Activated CD4-positive, alpha-beta T cell treated with anti-CD3 and anti-CD28 coated beads, Interleukin-2, amount 10 ng/mL, durations not matched to agents 24 days and 14 days (primary cell): ENCODE measurements at places on chromosomes 6 and 20.

GRCh38 chr6:134882426-134883038 is 67.4 kb downstream of the ALDH8A1 start:
- H3K27ac ChIP-seq, result no peak overlapping the region
- H3K4me1 ChIP-seq, result no peaks in the 10 kb centered on the region
- H3K27me3 ChIP-seq, result peaks cover 23% of the 10 kb centered on the region
- no peaks in the 10 kb centered on the region for H3K36me3 ChIP-seq
- DNase-seq, result peak; percentile 86
- H3K4me3 ChIP-seq, result no peak overlapping the region

DNA sequence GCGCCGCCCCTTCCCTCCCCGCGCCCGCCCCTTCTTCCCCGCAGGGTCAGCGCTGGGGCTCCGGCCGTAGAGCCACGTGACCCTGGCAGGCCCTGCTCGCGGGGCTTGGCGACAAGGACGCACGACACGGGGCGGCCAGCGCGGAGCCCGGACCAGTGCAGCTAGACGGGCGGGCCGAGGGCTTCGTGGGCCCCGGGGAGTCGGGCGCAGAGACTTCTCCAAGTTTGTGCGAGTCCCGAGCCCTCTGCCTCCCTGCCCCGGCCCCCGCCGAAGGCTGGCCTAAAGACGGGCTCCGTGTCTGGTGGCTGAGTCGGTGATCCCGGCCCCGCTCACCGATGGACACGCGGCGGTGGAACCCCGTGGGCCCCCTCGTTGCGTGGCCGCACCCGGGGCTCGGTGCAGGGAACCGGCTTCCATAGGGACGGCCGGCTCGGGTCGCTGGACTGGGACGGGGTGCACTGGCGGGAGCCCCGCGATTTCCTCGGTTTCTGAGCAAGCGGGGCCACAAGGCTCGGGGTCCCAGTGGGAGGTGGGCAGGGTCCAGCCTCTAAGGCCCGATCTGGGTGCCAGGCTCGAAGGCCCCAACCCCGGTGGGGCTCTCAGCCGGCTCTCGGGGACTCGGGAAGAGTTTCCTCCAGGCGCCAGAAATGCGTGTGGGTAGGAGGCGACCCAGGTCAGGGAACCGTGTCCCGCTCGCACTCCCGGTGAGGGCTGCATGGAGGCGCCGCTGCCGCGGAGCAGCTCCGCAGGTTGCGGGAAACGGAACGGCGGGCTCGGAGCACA is 452 bp upstream of the GATA5 start:
- no peak overlapping the region for H3K27ac ChIP-seq
- DNase-seq, result no peak
- H3K36me3 ChIP-seq, result no peaks in the 10 kb centered on the region
- peaks cover 50% of the 10 kb centered on the region for H3K27me3 ChIP-seq

DNA sequence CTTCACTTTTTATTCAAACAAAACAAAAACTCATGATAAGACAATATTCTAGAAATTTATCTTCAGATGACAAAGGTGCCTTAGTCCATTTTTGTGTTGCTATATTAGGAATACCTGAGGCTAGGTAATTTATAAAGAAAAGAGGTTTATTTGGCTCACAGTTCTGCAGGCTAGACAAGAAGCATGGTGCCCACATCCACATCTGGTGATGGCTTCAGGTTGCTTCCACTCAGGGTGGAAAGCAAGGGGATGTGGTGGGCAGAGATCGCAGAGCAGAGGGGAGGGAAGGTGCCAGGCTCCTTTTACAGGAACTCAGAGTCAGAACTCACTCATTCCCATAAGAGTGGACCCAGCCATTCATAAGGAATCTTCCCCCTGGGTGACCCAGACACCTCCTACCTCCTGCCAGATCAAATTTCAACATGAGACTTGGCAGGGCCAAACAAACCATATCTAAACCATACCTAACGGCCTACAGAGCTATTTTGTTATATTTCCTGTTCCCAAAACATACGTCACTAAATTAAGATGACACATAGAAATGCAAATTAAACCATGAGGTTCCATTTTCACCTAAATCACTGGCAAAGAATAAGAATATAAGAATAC is 26.4 kb downstream of the ABHD12 start:
- no peak for DNase-seq
- no peaks in the 10 kb centered on the region for H3K27me3 ChIP-seq
- no peak overlapping the region for H3K4me3 ChIP-seq

- peaks cover 5% of the 10 kb centered on the region for H3K36me3 ChIP-seq
- H3K4me1 ChIP-seq, result peaks cover 24% of the 10 kb centered on the region
- peak; percentile 61 for DNase-seq
- peak overlapping the region; percentile 83 for H3K4me3 ChIP-seq
- H3K27me3 ChIP-seq, result peaks cover 7% of the 10 kb centered on the region
Measured at GRCh38 chr6:169725125-169726048, 1.1 kb upstream of the PHF10 start.
